ENCODE measurements at places on chromosomes 7 and 10.

GRCh38 chr10:52092390-52092789, 221.7 kb upstream of the DKK1 start:
- DNase-seq: no peak

GRCh38 chr10:16944986-16945385, 127.8 kb upstream of the RSU1 start:
- peak; percentile 5 for DNase-seq

DNA sequence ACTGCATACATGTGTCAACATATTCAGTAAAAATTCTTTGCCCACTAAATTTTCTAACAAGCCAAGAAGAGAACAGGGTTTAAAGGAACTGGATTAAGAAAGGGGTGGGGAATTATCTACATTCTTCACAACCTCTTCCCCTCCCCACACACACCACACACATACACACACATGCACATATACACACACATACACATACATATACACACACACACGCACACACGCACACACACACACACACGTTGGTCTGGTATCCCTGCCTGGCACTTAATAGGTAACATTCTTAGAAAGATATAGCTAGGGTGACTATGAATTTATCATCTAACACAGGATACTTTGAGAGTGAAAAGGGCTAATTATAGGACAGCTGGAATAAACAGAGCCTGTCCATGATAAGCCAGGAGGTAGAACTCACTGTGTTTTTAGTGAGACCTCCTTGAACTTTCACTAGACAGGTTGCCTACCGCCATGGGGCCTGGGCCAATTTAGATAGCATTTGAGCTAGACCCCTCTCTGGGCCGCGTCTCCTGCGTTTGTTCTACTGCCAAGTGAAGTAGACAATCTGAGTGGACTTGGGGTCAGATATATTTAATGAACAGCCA, 33.1 kb upstream of the EPC1 start:
- no peak for DNase-seq

GRCh38 chr10:106680061-106680460, 484.4 kb downstream of the SORCS1 start:
- no peak for DNase-seq

DNA sequence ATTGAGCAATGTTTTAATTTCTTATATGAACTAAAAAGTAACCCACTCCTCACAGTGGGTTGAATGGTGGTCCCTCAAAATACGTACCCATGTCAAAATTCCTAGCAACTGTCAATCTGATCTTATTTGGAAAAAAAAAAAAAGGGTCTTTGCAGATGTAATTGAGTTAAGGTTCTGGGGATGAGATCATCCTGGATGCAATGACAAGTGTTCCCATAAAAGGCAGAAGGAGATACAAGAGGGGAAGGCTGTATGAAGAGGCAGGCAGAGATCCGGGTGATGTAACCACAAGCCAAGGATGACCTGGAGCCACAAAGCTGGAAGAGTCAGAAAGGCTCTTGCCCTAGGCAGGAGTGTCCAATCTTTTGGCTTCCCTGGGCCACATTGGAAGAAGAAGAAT, 516.3 kb upstream of the MKI67 start:
- no peak for DNase-seq

GRCh38 chr7:46033592-46033991, 112.5 kb upstream of the IGFBP3 start:
- DNase-seq: no peak

- DNase-seq: no peak
Observed at GRCh38 chr7:34207810-34208209, 302.5 kb downstream of the BMPER start.

GRCh38 chr7:149724661-149725425, 48.5 kb downstream of the ZNF467 start:
- no peak for DNase-seq

- DNase-seq: no peak
Observed at GRCh38 chr10:97515271-97515978, 16.7 kb downstream of the UBTD1 start.

GRCh38 chr10:11057994-11058393, 40.3 kb downstream of the CELF2 start:
- DNase-seq: no peak

GRCh38 chr7:92843034-92843760, 6.8 kb upstream of the CDK6 start:
- no peak for DNase-seq

GRCh38 chr10:118394301-118395200, 52.4 kb upstream of the FAM204A start:
- DNase-seq: no peak

DNA sequence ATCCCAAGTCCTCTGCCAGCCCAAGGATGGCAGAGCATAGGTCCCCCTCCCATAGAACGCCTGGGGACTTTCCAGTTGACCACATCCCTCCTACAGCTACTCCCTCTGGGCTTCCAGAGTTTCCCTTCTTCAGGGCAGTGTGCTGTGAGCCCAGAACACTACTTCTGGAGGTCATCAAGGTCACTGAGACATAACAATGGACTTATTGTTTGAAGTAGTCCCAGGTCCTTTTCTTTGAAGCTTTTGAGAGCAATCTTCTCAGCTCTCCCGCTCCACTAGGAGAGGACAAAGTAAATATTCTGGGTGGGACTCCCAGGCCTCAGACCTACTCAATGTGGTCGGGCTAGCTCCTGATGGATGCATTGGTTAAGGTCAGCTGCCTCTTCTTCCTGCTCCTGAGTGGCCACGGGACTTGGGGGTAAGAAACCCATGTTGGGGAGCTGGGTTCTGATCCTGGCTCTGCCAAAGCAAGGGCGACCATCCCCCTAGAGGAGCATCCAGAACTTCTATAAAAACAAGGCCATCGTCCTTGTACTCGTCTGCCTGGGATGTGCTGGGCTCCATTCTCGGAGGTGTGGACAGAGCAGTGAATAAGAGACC, 83.5 kb upstream of the DDC start:
- DNase-seq: no peak

DNA sequence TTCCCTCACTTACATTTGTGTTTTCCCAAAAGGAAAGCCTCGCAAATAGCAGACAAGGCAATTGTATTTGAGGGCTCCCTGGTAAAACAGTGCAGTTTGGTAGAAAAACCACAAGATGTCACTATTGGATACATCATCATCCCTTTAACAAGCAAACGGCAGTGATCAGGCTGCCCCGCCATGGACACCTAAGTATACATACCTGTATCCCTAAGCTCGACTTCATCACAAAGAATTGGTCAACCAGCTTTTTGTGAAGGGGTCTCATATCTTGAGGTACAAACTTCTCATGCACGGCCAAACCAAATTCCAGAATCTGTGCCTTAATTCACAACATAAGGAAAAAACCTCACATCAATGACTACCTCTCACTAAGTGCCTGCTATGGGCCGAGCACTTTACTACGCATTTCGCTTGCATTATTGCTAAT, 179.5 kb upstream of the IMMP2L start:
- DNase-seq: peak; percentile 56

DNA sequence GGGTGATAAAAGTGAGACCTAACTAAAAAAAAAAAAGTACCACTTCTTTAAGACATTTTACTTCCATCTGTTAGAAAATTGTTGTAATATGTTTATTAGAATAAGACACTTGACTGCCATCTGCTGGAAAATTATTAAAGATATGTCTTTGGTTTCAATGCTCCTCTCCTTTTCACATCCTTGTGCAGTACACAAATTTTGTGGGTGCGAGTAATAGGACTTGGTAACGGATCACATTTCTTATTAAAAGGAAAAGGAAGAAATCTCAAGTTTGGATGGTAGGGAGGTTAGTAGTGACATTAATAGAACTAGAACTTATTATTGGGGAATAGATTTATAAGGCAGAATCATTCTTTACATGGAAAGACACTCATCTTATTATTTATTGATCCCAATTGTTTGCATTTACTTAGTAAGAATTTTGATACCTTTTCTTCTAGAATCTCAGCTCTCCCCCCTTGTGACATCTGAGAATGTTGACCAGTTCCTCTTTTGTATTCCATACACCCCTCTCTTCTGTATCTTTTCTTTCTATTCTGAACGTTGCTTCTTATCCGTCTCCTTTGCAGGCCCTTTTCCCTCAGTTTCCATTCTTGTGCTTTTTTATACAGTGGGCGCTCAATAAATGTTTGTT, 43.0 kb upstream of the RPA3 start:
- peak; percentile 61 for DNase-seq

DNA sequence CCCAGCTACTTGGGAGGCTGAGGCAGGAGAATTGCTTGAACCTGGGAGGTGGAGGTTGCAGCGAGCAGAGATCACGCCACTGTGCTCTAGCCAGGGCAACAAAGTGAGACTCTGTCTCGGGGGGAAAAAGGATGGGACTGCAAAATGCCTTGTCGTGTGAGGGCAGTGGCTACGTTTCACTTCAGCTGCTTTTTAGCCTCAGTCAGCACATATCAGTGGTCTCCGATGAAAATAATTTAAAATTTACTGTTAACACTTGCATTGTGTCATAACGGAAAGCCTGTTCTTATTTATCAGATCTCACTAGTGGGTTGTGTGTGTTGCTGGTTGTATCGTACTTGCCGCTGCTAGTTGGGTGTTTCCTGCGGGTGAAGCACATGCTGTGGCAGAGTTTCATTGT, 61.9 kb downstream of the RBM33 start:
- DNase-seq: no peak

DNA sequence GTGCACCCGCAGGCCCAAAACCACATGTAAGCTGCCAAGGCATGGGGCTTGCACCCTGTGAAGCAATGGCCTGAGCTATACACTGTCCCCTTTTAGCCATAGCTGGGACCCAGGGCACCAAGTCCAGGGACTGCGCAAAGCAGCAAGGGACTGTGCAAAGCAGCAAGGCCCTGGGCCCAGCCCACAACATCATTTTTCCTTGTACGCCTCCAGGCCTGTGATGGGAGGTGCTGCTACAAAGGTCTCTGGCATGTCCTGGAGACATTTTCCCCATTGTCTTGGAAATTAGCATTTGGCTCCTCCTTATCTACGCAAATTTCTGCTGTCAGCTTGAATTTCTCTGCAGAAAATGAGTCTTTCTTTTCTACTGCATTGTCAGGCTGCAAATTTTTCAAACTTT, 24.8 kb downstream of the ARHGAP19 start:
- no peak for DNase-seq

DNA sequence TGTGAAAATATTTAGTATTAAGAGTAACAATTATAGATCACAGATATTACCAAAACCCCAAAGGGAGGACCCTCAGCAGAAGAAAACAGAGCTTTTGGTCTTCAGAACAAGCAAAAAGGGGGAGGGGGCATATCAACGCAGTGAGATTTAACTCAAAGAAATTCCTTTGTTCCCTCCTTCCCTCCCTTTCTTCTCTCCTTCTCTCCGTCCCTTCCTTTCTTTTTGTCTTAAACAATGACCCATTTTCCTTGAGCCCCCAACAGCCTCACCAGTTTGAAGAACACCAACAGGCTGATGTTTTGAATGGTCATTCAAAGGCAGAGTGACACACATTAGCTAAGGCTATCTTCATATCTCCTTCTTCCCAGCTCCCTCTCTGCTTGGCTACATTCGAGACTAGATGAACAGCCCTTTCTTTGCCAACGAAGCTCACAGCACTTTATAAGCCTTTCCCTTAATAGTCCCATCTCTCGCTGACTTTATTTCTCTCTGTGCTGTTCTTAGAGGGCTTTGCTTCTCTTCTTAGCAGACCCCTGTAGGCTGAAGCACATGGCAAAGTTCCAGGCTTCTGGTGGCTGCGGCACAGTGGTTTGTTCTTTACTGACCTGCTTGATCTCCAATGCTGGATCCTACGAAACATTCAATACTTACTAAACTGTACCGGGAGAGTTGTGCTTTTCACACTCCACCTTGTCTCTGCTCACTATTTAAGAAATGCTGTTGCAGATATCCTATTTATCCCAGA, 75.6 kb upstream of the KCNIP2 start:
- no peak for DNase-seq

GRCh38 chr7:135771051-135771450, 22.4 kb upstream of the FAM180A start:
- DNase-seq: no peak

GRCh38 chr7:33040803-33041516, 21.6 kb downstream of the NT5C3A start:
- DNase-seq: peak; percentile 83

- no peak for DNase-seq
Observed at GRCh38 chr7:16433568-16434122, 12.3 kb upstream of the CRPPA start.

DNA sequence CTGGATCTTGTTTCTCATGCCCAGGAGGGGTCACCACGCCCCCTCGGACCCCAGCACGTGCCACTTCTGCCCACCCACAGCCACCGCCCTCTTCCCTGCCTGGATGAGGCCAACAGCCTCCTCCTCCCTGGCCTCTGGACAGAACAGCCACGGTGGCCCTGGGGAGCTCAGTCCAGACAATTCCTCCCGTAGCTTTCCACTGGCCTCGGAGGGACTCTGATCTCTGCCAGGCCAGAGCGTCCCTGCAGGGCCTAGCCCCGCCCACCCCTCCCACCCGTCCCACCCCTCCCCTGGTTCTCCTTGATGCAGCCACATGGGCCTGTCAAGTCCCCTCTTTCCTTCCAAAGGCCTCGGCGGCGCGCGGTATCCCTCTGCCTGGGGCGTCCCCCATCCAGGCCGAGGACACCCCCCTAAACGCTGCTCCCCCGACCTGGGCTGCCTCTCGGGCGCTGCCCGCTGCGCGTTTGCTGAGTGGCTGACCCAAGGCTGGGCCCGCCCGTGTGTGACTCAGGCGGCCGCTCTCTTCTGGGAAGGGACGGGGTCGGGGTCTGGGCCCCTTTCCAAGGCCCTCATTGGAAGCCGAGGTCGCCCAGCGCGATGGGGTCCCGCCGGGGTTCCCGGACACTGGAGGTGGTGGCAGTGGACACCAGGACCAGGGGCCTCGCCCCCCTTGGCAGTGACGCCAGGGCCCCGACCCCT, 557 bp downstream of the TMEM120A start:
- DNase-seq: peak; percentile 14

DNA sequence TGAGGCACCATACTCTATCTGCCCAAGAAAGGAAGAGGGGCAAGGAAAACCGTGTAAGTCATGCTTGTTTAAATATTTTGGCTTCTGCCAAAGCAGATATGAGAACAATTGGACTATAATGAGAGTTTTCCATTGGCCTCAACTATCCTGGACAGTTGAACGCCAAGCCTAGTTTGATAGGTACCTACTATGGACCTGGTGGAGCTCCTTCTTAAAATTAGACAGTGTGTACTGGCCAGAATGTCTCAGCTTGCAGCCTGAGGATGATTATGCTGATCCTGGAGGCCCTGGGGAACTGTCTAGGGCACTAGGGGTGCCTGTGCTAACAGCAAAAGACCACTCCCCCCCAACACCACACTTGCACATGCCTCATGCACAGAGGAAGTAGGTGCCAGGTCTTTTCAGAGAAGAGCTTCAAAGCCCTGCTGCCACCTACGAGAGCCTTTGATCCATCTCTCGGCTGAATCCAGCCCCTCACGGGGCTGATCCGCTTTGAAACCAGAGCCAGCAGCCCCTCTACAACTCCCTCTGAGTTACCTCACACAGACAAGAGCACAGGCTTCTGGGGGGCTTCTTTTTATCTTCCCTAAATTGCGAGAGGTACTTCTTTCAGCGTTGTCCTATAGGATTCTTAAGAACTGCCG, 473.8 kb upstream of the GALNT17 start:
- DNase-seq: no peak
